ENCODE measurements at places on chromosomes 11 and 22.

DNA sequence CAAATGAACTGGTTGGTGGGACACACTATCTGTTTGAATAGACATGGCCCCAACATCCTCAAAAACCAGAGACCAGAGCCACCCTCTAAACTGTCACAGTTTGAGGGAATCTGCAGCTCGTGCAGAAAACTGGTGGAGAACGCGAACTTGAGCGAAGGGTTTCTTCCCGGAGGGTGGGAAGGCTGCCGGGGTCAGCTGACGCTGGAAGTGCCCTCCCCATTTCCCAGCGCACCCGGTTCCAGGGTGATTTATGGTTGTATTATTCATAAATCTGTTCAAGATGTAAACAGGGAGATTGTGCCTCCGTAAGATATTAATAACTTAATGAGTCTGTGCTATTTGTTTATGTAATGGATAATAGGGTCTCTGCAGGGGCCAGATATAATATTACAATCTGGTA, 1396.7 kb downstream of the BRD1 start:
- DNase-seq, result no peak

- DNase-seq, result no peak
Observed at GRCh38 chr11:225734-226453, 10.2 kb downstream of the SIRT3 start.

DNA sequence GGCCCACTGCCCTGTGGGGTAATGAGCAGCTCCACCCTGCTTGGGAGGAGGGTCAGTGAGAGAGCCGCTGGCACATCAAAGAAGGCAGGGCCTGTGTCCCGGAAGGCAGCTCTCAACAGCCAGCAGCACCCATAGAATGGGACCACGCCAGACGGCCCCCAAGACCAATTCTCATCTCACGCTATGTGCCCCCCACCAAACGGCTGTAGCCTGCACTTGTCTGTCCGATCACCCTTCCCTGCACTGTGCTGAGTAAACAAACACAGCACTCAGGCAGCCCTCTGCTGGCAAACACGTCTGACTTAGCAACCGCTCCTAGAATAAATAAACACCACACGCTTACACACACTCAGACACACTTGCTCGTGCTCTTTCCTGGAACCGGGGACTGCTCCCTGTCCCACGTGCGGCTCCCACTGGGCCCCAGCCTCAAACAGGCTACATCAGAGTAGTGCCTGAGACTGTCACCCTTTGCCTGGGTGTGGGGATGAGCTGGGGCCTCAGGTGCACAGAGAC, 53.2 kb upstream of the CDON start:
- no peak for DNase-seq

GRCh38 chr11:64827451-64827839, 17.0 kb downstream of the CDC42BPG start:
- no peak for DNase-seq

GRCh38 chr11:91170711-91171110, 947.9 kb upstream of the CHORDC1 start:
- no peak for DNase-seq

- DNase-seq, result no peak
Observed at GRCh38 chr11:18772211-18772610, 19.4 kb downstream of the PTPN5 start.

DNA sequence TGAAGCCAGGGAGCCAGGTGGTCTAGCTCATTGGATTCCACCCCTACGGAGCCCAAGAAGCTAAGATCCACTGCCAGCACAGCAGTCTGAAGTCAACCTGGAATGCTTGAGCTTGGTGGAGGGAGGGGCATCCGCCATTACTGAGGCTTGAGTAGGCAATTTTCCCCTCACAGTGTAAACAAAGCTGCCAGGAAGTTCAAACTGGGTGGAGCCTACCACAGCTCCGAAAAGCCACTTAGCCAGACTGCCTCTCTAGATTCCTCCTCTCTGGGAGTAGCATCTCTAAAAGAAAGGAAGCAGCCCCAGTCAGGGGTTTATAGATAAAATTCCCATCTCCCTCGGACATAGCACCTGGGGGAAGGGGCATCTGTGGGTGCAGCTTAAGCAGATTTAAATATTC, 620.3 kb downstream of the NELL1 start:
- DNase-seq, result no peak

GRCh38 chr22:40271440-40271839, 74.9 kb upstream of the ADSL start:
- no peak for DNase-seq

DNA sequence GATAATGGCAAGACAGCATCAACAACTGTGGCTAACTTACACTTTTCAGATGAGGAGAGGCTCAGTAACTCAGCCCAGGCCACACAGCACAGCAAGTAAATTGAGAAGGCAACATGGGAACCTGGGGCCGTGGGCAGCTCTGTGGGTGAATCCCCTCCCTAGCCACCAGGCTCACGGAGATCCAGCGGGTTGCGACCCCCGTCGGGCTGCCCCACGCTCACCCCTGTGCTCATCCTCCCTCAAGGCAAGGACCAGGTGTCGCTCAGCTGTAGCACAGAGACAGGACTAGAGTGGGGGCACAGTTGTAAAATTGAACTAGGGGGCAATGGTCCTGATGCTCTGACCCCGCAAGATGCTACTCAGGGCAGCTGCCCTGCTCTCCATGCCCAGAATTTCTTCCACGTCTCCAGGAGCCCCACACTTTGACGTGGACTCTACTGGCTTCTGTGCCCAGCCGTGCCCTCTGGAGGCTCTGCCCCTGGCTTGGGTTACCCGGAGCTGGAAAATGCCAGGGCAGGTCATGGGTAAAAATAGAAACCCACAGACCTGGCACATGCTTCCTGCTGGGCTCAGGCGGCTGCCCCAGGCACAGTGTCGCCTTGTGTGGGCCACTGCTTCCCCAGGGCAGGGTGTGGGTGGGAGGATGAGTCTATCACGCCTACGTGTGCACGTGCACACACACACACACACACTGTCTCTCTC, 9.0 kb downstream of the TUBA8 start:
- DNase-seq, result no peak

- DNase-seq, result no peak
Observed at GRCh38 chr11:94768602-94769541, 716 bp downstream of the AMOTL1 start.

DNA sequence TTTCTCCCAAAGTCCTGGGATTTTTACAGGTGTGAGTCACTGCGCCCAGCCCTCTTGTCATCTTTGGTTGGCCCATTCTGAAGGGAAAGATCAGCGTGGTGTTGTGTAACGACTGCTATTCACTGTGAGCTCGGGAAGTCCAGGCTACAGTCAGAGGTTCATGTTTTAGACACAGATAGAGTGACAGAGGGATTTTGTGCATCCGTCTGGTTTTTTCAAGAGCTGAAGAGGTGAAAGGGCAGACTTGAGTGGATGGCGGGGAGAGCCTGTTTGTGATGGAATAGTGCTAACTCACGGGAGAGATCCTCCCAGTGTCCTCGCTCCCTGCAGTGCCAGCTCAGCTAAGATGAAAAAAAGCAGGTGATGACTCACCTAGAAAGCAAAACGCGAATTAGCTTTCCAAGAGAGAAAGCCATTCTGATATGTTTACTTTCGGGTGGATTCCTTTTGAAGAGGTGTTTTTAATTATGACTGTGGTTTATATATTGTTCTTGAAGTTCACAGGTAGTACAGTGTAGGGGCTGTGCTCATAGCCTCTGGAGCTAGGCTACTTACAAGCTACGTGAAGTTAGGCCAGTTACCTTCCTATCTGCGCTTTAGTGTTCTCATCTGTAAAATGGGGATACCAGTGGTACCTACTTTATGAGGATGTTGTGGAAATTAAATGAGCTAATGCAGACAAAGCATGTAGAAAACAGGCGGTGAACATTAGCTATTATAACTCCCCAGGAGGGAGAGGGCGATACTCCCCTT, 67.2 kb downstream of the C11orf91 start:
- no peak for DNase-seq

GRCh38 chr11:26032241-26032640, 299.7 kb upstream of the ANO3 start:
- no peak for DNase-seq

GRCh38 chr11:100730266-100730665, 43.2 kb downstream of the ARHGAP42 start:
- DNase-seq, result no peak

- no peak for DNase-seq
Observed at GRCh38 chr11:41399323-41399722, 60.1 kb downstream of the LRRC4C start.

DNA sequence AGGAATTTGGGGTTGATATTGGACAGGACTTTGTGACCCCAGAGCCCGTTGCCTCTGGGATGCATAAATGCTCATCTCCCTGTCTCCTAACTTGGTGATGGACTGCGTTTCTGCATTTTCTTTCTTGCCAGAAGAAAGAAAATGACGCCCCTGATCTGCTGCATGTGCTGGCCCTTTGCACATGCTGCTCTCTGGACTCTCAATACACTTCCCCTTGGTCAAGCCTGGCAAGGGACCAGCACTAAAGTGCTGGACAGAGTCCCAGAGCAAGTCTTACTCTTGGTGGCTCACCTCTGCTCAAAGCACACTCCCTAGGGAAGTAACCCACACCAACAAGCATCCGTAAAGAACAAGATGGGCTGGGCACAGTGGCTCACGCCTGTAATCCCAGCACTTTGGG, 40.7 kb downstream of the MYH9 start:
- DNase-seq, result no peak

DNA sequence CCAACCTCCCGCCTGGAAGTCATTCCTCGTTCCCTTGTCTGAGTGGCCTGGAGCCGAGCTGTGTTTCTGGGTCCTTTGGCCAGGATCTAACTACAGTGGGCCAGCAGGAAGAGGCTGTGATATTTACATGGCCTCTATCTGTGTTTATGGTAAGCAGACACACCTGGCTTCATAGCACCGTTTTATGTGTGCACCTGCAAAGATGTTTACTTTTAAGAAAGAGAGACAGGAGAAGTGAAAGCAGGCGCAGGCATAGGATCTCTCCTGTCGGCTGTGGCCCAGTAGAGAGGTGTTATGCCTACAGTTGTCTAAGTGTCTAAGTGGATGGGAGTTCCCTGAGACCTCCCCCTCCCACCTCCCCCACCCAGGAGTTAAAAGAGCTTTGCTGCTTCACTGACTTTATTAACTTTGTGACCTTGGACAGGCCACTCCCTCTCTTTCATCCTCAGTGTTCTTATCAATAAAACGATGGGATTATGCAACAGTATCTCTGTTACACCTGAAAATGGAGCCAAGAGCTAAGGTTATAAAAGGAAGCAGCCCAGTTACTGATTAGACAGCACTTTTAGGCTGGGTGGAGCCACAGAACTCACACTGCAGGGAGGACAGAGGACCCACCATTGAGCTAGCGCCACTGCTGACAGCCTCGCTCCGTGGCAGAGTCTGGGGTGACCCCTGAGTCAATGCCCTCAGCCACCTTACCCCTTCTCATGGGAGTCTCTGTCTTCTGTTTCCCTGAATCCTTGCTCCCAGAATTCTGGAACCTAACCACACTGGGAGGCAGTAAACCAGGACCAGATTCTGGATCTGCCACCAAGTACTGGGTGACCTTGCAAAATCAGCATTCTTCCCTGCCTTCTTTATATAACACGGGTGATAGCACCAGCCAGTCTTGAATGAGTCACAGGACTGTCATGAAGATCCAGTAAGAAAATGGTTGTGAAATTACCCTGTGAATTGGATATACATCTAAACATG, 22.0 kb downstream of the ST14 start:
- no peak for DNase-seq

DNA sequence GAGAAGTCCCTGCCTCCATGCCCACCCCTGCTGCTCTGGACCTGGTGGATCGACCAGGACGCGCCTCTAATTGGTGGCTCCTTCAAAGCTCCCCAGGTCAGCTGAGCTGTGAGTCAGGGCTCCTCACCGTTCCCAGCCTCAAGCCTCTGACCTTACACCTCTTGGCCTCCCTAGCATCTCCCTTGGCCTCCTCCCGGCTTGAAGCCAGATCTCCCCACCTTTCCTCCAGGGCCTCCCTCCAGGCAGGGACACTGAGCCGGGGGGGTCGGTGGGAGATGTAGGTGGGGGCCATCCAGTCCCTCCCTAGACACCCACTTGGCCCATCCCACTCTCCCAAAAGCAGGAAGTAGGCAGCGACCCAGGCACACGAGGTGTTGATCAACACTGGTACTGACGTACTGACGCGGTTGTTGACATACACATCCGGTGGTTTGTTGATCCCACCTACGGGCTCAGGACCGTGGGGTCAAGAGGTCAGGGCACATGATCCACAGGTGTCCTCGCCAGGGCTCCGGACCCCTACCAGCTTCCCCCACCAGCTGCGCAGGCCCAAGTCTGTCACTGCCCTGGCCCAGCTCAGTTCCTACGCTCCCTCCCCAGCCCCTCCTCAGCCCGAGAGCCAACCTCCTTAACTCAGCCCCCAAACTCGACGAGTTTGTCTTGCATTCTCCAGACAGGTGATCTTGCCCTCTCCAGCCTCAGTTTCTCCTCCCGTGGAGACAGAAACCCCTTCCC, 802 bp downstream of the ATG2A start:
- peak; percentile 37 for DNase-seq

- DNase-seq, result no peak
Observed at GRCh38 chr11:126636911-126637794, 281.7 kb downstream of the ST3GAL4 start.

- DNase-seq, result no peak
Observed at GRCh38 chr11:44759743-44760476, 33.1 kb downstream of the TSPAN18 start.

DNA sequence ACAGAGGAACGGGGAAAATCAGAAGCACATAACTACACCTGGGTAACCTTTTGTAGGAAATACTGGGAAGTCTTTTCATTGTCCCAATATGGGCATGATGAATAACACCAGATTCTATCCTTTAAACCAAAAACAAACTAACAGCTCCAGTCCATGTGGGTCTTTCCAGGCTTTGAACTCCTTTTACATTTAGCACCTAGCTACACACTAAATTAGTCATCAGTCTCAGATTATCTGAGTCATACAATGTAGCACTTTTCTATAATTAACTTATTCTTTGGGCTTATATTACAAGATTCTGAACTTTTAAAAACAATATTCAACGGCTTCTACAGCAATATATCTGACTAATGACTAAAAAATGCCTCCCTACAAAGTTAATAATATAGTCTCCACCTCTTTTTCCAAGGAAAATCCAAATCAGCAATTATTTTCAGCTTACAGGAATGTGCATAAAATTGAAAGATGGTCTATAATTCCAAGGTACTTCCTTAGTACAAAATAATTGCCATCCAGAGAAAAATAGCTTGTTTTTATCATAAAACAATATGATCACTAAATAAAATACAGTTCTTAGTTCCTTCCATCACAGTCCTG, 26.3 kb downstream of the STK33 start:
- no peak for DNase-seq

DNA sequence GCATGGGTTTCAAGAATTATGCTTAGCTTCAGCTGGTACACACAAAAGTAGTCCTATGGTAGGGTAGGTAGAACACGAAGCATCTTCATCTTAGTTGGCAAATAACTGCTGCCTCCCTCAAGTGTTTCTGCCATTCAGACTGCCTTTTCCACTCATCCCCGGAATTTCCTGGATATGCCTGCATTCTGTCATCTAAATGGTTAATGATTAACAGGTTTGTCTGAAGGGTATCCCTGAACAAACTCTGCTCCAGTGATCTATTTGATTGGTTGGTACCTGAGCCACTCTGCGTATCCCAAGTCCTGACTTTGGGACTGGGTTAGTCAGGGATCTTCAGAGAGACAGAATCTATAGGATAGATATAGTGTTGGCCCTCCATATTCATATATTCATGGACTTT, 272.3 kb upstream of the RAG2 start:
- DNase-seq, result no peak

- DNase-seq, result no peak
Observed at GRCh38 chr11:94876645-94877442, 96.5 kb downstream of the CWC15 start.

All from T-cell (primary cell).